Activated naive CD4-positive, alpha-beta T cell treated with anti-CD3 and anti-CD28 coated beads for 36 hours (primary cell): ENCODE measurements at places on chromosomes 16 and 17. TPM values are rescaled to one million over a fixed set of nuclear protein-coding genes. Genes with fewer than 3 reads are reported as not detected.

DNA sequence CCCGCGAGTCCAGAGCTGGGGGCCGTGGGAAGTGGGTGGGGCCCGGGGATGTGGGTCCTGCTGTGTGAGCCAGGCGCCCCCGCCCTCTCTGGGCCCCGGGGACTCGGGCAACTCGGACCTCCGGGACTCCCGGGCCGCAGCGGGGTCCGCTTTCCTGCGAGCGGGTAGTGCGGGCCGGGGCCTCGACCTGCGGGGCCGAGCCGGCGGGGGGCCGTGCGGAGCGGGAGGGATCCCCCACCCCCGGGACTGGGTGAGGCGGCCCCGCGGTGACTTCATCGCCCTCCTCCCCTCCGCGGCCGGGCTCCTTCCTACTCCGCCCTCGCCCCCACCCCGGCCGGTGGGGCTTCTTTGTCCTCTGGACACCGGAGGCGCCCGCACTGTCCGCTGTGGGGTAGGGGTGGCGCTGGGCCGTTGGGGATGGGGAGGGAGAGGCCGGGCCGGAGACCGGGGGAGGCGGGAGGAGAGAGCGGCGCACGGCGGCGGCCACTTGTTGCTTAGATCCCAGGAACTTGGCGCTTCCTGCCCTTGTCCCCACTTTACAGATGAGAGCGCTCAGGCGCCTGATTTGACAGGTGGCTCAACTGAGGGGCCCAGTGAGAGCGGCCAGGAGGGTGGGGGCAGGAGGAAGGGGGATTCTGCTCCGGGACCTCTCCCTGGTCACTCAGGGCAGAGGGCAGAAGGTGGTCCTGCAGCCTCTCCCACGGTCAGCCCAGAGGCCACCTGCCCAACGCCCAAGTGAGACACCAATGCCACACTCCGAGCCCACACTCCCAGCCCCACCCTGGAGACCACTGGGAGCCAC is 874 bp downstream of the CMTM3 start:
- peak overlapping the region; percentile 24 for H3K27ac ChIP-seq
- H3K4me1 ChIP-seq: peaks cover 35% of the 10 kb centered on the region
- H3K4me3 ChIP-seq: peak overlapping the region; percentile 74
- peaks cover 8% of the 10 kb centered on the region for H3K36me3 ChIP-seq
- DNase-seq: peak; percentile 48

DNA sequence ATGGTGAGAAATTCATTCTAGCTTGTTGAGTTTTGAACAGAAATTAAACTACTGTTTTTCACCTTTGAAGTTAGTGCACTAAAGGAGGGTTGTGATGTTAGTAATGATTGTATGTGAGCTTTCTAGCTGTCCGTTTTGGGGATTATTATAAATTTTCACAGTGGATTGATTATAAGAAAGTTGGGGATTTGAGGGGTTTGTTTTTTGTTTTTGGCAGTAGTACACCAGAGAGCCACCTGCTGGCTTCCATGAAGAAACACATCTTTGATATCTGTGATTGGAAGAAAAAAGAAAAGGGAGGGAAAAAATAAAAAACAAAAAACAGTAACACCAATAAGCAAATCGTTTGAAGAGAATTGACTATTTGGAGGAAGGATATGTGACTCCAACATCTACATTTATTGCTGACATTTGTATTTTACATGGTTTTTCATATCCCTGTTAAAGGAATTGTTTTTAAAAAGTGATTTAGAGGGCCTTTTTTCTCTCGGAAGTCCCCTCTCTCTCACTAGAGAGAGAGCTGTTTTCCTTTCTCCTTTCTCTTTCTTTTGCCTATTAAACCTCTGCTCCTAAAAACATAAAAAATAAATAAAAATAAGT is 1469.5 kb upstream of the GOT2 start:
- no peak for DNase-seq
- H3K4me3 ChIP-seq: no peak overlapping the region
- H3K27me3 ChIP-seq: no peaks in the 10 kb centered on the region
- H3K4me1 ChIP-seq: no peaks in the 10 kb centered on the region

DNA sequence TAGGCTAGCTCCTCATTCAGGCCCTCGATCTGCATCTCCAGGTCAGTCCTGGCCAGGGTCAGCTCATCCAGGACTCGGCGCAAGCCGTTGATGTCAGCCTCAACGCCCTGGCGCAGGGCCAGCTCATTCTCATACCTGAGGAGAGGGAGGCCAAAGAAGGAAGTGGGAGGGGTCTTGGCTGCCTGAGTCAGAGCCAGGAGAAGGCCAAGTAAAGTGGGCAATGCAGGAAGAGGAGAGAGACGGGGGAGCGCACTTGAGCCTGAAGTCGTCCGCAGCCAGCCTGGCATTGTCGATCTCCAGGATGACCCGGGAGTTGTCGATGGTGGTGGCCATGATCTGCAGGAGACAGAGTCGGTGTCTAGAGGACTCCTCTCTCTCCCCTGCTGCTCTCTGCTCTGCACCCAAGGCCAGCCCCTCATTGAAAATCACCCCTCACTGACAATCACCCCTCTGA is 1.8 kb downstream of the KRT15 start:
- no peaks in the 10 kb centered on the region for H3K36me3 ChIP-seq
- H3K27ac ChIP-seq: no peak overlapping the region
- no peak for DNase-seq
- H3K27me3 ChIP-seq: no peaks in the 10 kb centered on the region
- H3K4me1 ChIP-seq: no peaks in the 10 kb centered on the region

DNA sequence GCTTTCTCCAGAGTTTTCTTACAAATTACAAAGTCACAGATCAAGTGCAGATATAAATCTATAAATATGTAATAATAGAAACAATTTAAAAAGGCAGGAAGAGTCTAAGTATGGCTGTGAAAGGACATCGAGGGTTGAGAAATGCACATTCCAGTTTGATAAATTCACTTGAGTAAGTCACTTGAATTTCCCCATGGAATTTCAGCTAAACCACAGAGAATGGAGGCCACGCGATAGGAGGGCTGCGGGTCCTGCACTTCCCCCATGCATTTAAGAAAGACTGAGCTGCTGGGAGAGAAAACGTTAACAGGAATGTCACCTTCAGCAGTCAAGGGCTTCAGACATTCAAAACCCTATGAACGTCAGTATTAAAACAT is 6.1 kb upstream of the MXRA7 start:
- peak overlapping the region; percentile 82 for H3K27ac ChIP-seq
- H3K4me3 ChIP-seq: no peak overlapping the region
- no peak for DNase-seq
- H3K27me3 ChIP-seq: no peaks in the 10 kb centered on the region
- peaks cover 33% of the 10 kb centered on the region for H3K36me3 ChIP-seq
- H3K4me1 ChIP-seq: peaks cover 35% of the 10 kb centered on the region

DNA sequence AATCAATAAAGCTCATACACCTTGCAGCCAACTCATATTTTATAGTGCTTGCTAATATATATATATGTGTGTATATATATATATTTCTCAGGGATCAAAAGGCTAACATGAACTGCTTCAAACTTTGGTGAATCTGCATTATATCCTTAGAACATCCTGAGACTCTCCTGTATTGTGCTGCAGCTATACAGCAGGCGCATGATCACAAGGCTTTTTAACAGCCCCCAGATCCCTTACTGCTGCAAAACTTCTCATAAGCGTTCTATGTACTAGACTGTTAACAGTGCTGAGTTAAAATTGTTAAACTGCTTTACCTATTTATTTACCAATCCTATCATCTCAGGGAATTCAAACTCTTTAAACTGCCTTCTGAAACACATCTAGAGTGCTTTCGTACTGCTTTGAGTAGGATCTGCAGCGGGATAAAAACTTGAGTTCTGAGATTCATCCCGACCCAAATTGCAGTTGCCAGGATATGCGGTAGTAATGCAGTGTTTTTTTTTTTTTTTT is 1.3 kb downstream of the GPATCH8 start:
- H3K4me3 ChIP-seq: peak overlapping the region; percentile 97
- no peaks in the 10 kb centered on the region for H3K27me3 ChIP-seq
- no peak for DNase-seq
- peaks cover 14% of the 10 kb centered on the region for H3K36me3 ChIP-seq
- peak overlapping the region; percentile 89 for H3K27ac ChIP-seq

DNA sequence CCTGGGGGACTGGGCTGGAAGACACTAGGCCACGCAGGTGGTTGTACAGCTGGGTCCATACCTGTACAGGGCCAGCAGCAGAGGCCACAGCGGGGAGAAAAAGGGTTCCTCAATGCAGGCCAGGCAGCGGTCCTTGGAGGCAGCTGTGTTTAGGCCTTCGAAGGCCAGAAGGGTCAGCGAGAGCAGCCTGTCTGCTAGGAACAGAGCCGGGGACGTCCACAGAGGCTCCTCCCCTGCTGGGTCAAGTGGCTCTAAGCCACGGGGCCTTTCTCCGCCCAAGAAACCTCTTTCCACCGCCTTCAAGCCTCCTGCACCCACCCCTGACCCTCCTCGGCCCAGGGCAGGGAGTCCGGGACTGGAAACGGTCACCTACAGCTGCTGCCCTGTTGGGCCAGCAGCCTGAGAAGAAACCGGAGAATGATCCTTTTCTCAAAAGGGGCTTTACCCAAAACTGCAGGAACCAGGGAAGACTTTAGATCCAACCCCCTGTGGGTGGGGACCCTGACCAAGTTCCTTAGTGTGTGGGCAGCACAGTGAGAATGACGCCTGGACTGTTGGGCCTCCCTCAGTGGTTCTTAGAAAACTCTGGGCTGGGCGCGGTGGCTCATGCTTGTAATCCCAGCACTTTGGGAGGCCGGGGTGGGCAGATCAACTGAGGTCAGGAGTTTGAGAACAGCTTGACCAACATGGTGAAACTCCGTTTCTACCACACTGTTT is 8.4 kb upstream of the SPATA2L start:
- no peaks in the 10 kb centered on the region for H3K27me3 ChIP-seq
- no peak for DNase-seq
- H3K36me3 ChIP-seq: peaks cover 8% of the 10 kb centered on the region

DNA sequence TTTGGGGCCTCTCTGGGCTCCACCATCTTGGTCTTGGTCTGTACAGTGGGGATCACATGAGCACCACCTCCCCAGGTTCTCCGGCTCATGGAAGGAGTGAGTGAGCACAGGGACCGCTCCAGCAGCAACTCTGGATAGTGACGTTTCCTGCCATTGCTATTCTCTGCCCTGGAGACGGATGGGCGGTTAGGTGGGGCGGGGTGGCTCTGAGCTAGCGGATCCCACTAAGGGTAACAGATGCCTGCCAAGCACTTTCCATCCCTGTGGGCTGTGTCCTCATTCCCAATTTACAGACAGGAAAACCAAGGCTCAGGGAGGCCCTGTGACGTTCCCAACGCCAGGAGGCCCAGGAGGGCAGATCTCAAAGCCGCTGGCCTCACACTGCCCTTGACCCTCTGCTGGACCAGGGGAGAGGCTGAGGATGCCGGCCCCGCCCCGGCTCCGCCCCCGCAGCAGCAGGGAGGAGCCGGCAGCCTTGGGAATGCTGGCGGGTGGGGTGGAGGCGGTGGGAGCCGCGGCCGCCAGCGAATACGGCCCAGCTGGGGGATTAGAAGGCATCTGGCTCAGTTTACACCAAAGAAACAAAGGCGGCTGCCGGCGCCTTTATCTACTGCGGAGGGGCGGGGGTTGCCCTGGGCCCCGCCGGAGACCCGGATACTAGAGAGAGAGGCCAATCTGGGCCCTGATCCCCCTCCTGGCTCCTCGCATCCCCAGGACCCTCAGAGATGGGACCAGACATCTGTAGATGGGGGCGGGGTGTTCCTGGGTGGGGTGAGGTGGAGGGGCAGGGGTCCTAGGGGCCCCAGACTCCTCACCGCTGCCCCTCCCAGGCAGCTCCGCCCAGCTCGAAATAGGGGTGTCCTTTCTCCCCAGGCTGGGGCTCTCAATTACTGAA is 122.3 kb upstream of the CIBAR2 start:
- H3K27ac ChIP-seq: no peak overlapping the region
- H3K36me3 ChIP-seq: no peaks in the 10 kb centered on the region
- H3K4me1 ChIP-seq: peaks cover 4% of the 10 kb centered on the region
- DNase-seq: no peak
- H3K4me3 ChIP-seq: no peak overlapping the region

DNA sequence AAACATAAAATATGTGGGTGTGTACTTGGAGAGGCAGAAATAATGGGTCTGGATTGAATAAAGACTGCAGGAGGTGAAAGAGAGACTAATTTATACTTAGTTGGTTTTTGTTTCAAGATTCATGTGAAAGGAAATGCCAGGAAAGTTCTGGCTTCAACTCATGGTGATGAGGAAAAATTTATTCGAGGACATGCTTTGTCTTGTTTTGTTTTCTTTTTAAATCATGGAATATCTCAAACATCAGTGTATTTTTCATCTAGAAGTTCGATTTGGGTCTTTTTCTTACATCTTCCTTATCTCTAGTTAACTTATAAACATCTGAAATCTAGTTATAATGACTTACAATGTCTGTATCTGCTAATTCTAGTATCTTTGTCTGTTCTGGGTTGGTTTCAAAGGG is 115.1 kb downstream of the CDK5R1 start:
- no peaks in the 10 kb centered on the region for H3K36me3 ChIP-seq
- H3K4me3 ChIP-seq: no peak overlapping the region
- no peak overlapping the region for H3K27ac ChIP-seq
- peaks cover 12% of the 10 kb centered on the region for H3K4me1 ChIP-seq

GRCh38 chr16:10228779-10229178 is 46.6 kb upstream of the GRIN2A start:
- peaks cover 1% of the 10 kb centered on the region for H3K36me3 ChIP-seq
- H3K27me3 ChIP-seq: peaks cover 7% of the 10 kb centered on the region
- no peak overlapping the region for H3K27ac ChIP-seq
- DNase-seq: no peak

DNA sequence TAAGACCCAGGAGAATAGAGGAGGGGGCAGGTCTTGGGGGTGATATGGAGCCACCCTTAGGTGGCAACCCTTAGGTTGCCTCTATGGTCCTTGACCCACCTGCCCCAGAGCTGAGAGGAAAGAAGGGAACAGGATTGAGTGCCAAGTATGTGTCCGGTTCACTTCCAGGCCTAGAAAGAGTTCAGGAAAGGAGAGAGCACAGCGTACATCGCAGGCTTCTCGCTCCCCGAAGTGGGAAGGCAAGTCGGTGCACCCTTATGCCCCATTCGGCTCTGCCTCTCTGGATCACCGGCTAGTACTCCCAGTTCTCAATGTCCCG is 631 bp downstream of the SP6 start:
- H3K4me3 ChIP-seq: peak overlapping the region; percentile 17
- H3K4me1 ChIP-seq: peaks cover 23% of the 10 kb centered on the region
- H3K36me3 ChIP-seq: no peaks in the 10 kb centered on the region
- DNase-seq: no peak
- peaks cover 82% of the 10 kb centered on the region for H3K27me3 ChIP-seq

DNA sequence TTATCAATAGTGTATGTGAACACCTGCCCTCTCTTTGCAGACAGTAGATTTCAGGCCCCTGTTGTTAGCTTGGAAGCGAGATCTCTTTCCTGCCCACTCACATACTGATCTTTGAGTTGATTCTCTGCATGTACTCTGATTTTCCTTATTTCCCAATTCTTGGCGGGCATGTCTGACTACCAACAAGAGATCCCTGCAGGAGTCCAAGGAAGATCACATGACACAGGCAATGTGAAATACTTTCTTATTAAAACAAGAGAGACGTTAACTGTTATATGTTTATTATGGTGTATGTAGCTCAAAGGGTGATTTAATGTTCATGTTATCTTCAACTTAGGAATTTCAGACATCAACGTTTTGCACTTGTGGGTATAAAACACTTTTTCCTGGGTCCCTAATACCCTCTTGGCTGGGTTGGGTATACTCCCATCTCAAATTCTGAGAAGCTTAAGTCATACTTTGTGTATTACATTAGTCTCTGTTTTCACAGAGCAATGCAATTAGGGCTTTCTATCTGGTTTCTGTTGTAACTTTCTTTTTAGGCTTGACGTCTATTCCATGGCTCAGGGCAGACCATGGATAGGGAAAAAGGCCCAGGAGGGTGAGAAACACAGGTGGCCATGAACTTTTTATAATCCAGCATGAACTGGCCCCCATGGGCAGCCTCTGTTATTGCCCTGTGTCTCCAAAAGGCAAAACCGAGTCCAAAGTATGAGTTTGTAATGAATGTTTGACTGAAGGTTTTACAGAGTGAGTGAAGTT is 32.2 kb downstream of the HSD17B2 start:
- no peaks in the 10 kb centered on the region for H3K4me1 ChIP-seq
- H3K4me3 ChIP-seq: no peak overlapping the region
- DNase-seq: no peak
- no peak overlapping the region for H3K27ac ChIP-seq

The IGF2BP1 gene
- total RNA-seq: 0.60 TPM

The SPATA32 gene
- 0.12 TPM for total RNA-seq

The GUCY2D gene
- total RNA-seq: not detected
